ENCODE measurements at places on chromosomes 2 and 18.

DNA sequence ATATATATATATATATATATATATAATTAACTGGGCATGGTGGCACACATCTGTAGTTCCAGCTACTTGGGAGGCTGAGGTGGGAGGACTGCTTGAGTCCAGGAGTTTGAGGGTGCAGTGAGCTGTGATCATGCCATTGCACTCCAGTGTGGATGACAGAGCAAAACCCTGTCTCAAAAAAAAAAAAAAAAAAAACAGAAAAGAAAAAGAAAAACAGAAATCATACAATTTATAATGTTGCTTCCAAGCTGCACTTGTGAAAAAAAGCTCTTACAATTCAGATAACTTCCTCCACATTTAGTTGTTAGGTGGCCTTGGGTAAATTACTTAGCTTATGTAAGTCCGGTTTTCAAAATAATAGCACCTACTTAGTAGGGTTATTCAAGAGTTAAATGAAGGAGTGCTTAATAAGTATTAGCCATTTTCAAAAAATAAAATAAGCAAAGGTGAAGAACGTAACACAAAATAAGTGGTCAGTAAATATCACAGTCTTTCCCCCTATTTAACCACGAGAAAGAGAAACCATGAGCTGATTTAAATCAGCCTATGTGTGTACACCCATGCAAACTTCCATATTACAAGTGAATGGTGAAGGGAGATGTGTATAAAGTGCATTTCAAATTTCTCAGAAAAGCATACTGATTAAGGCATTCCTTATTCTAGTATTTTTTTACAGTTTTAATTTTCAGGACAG, 2.3 kb downstream of the WIPF1 start:
- DNase-seq, result no peak

- DNase-seq, result no peak
These were observed 75.7 kb downstream of the TTC21B start for GRCh38 chr2:165877565-165878550.

- DNase-seq, result no peak
These were observed 295.0 kb downstream of the NR4A2 start for GRCh38 chr2:156037482-156037881.

GRCh38 chr18:5309888-5310470, 14.5 kb upstream of the ZBTB14 start:
- DNase-seq, result peak; percentile 37

- DNase-seq, result no peak
These were observed 39.4 kb downstream of the RBMS1 start for GRCh38 chr2:160454070-160454797.

GRCh38 chr2:215920244-215921100, 92.9 kb downstream of the MREG start:
- DNase-seq, result peak; percentile 44

GRCh38 chr2:74300506-74300905, 42.7 kb downstream of the SLC4A5 start:
- DNase-seq, result no peak

DNA sequence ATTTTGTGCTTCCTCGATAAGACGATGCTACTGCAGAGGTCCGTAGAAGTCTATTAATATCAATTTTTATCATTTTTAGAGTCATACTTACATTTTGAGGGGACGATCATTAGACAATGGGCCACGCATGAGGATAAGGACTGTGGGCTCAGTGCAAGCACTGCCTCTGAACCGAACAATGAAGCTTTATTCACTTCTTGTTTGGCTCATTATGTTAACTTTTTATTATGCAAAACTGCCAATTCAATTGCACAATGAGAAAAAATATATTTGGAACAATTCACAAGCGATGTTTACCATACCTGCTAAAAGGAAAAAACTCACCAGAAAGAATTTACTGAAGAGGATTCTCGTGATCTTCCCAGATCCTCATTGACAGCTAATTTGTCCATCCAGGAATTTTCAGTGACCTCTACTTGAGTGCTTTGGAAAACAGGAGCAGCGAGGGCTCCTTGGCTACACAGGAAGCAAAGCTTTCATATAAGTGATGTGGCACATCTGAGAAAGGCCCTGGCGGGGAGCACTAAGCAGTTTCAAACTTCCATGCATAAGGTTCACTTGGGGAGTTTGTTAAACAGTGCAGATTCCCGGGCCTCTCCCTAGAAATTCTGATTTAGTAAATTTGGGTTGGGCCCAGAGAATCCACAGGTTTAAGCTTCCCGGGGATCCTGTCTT, 13.3 kb upstream of the CAPN13 start:
- no peak for DNase-seq

- DNase-seq, result no peak
These were observed 134.5 kb downstream of the NEDD4L start for GRCh38 chr18:58178511-58178910.

DNA sequence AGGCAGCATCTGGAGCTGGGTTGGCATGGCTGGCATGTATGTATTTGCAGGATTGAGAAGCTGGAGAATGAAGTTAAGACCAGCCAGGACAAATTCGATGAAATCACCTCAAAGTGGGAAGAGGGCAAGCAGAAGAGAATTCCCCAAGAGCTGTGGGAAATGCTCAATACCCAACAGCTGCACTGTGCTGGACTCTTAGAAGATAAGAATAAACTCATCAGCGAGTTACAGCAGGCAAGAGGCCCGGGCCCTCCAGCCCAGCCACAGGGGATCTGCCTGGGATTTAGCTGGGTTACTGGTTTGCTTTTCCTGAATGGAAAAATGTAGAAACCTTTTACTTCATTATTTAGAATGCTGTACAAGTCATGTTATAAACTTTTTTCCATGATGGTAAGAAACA, 22.5 kb downstream of the DRC1 start:
- DNase-seq, result no peak

- no peak for DNase-seq
These were observed 75.3 kb downstream of the GALNT3 start for GRCh38 chr2:165718610-165719210.

DNA sequence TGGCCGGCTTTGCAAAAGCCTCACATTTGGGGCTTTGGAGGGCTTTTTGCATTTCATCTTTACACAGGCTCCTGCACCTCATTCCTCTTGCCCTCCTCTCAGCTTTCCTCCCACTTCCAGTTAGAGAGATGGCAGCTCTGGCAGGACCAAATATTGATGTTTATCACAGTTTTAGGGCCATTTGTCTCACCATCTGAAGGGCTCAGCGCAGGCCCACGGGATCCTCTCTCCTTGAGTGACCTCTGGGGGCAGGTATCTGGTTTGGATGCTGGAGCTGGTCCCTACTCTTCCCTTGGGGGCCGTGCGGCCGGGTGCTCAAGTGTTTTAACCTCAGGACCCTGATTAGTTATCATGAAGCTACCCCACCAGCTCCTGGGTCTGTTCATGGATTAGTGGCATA, 19.9 kb downstream of the ATOH8 start:
- no peak for DNase-seq

GRCh38 chr2:38315707-38316333, 61.3 kb downstream of the ATL2 start:
- DNase-seq, result peak; percentile 25

GRCh38 chr2:219001100-219001576, 7.9 kb upstream of the CRYBA2 start:
- peak; percentile 23 for DNase-seq

DNA sequence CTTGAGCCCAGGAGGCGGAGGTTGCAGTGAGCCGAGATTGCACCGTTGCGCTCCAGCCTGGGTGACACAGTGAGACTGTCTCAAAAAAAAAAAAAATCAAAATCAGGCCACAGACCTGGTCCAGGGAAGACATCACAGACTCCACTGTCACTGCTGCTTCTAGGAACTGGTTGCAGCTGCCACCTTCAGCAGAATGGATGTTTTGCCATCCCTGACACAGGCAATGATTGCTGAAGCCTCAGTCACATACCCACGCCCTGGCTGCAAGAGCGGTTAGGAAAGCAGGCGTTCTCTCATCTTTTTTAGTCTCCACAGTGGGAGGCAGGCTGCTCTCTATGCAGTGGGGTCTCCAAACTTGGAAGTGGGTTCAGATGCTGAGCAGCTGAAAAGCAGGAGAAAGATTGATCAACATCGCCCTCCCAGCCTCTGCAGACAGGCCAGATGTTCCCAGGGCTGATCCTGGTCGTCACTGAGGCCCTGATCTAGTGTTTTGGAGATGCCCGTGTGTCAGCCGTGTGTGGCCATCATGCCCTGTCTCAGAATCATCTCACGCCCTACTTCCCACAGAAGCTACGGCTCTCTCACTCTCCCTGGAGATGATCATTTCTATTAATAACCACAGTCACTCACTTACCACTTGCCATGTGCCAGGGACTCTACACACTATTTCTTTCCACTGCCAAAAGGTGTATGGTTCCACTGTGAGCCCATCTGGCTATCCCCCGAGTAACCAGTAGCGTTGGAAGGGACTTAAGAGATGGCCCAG, 91.8 kb downstream of the PLB1 start:
- no peak for DNase-seq

- no peak for DNase-seq
These were observed 27.3 kb upstream of the NTSR2 start for GRCh38 chr2:11697103-11697871.

DNA sequence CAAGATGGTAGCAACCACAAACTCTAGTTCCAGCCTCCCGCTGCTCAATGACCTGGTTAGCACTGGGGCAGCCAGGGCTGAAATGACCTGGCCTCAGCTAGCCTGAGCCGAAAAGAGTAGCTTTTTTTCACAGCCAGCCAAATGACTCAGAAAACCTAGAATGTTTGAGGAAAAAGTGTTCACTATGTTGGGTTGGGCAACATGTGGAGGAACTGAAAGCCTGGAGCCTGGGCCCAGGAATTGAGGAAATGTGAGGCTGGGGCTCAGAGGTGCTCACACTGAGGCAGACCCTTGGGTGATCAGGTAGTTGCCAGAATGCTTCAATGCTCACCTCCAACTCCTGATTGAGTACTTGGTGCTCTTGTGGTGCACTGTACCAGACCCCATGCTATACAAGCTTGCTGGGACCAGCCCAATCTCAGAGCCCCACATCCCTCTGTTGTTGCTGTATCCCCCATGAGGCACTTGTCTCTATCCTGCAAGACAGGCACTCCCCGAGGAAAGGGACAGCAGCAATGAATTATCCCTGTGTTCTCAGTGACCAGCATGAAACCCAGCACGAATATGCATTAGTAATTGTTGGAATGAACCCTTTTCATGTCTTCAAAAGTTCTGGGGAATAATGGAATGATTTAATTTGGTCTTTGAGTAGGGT, 116.2 kb downstream of the USP34 start:
- no peak for DNase-seq

GRCh38 chr18:45890606-45891005, 65.1 kb downstream of the SIGLEC15 start:
- DNase-seq, result no peak

GRCh38 chr2:236557306-236558030, 12.2 kb upstream of the ACKR3 start:
- DNase-seq, result no peak

DNA sequence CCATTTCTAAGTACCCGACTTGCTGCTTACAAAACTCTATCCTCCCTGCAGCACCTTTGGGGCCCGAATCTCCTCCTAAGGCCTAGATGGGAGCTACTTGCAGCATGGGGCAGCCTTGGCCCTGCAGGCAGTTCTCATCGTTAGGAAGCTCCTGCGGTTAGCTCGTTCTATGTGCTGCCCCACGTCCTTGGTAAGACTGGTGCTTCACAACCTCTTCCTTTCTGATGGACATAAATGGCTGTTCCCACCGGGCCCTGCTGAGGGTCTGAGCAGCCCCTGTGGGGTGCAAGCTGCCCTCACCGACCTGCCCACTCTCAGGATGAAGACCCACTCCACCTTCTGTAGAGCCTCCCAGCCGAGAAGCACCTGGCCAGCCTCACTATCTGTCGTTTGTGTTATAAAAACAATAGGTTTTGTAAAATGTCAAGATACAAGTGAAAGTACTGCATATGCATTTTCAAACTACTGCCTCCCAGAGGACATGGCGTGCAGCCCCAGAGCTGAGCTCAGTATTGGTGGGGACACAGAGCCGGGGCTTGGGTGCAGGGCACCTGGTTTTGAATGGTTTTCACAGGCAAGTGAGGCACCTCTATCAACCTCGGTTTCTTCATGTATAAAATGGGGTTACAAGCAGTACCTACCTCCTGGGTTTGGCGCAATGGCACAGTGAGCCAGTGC, 19.4 kb downstream of the OTOF start:
- no peak for DNase-seq

GRCh38 chr2:55862673-55863390, 60.8 kb downstream of the EFEMP1 start:
- DNase-seq, result no peak

- no peak for DNase-seq
These were observed 110.7 kb upstream of the CELF4 start for GRCh38 chr18:37676276-37676675.

Measured in GM20000 (cell line).